CD8-positive, alpha-beta memory T cell (primary cell): ENCODE measurements at places on chromosomes 16 and 17. TPM values are rescaled to one million over a fixed set of nuclear protein-coding genes. Genes with fewer than 3 reads are reported as not detected.

GRCh38 chr16:19968891-19969683, 84.4 kb upstream of the GPRC5B start:
- no peaks in the 10 kb centered on the region for H3K27me3 ChIP-seq
- H3K4me3 ChIP-seq = no peak overlapping the region
- DNase-seq = no peak
- no peak overlapping the region for H3K27ac ChIP-seq

GRCh38 chr16:66274335-66275110, 92.0 kb upstream of the CDH5 start:
- DNase-seq = no peak
- H3K4me3 ChIP-seq = no peak overlapping the region
- H3K27ac ChIP-seq = no peak overlapping the region
- no peaks in the 10 kb centered on the region for H3K36me3 ChIP-seq

Gene RND2
- 0.22 TPM for total RNA-seq

Gene CLDN6
- total RNA-seq = not detected

DNA sequence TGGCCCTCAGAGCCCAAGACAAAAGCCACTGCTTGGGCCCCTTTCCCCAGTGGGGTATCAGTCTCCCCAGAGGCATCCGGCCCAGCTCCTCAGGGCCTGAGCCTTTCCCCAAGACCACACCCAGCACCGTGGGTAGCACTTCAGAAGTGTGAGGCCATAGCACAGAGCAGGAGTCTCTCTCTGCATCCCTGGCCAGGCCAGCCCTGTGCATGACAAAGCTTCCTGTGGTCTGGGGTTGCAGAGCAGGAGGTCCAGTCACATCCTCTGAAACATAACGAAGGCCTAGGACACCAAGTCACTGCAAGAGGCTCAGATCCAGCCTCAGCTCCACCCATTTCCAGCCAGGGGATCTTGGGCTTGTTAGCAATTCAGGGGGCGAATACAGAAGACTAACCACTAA, 56.8 kb upstream of the ZNF423 start:
- no peak overlapping the region for H3K4me3 ChIP-seq
- no peaks in the 10 kb centered on the region for H3K4me1 ChIP-seq
- no peak for DNase-seq
- no peaks in the 10 kb centered on the region for H3K27me3 ChIP-seq
- no peaks in the 10 kb centered on the region for H3K36me3 ChIP-seq

- H3K27ac ChIP-seq = no peak overlapping the region
- no peaks in the 10 kb centered on the region for H3K36me3 ChIP-seq
- no peak overlapping the region for H3K4me3 ChIP-seq
- H3K27me3 ChIP-seq = no peaks in the 10 kb centered on the region
Observed at GRCh38 chr17:76445697-76446448, 7.1 kb downstream of the UBE2O start.
